ENCODE measurements at places on chromosomes 4 and X.

GRCh38 chr4:6343939-6344408, 74.3 kb downstream of the WFS1 start:
- DNase-seq = no peak

DNA sequence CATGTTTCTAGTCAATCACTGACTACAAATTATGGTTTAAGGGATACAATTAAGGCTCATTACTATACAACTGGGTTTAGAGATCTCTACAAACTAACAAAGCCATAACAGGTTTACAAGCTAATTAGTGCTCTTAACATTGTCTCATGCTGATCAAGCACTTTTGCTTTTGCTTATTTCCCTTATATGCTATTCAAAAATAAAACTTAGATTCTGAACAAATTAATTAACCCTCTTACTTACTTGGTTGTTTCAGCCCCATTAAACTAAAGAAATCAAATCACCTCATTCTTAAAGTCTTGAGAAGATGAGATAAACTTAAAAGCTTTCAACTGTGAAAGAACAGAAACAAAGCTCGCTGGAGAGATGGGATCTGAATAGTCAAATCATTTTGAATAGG, 2024.5 kb upstream of the ADGRL3 start:
- DNase-seq = no peak

DNA sequence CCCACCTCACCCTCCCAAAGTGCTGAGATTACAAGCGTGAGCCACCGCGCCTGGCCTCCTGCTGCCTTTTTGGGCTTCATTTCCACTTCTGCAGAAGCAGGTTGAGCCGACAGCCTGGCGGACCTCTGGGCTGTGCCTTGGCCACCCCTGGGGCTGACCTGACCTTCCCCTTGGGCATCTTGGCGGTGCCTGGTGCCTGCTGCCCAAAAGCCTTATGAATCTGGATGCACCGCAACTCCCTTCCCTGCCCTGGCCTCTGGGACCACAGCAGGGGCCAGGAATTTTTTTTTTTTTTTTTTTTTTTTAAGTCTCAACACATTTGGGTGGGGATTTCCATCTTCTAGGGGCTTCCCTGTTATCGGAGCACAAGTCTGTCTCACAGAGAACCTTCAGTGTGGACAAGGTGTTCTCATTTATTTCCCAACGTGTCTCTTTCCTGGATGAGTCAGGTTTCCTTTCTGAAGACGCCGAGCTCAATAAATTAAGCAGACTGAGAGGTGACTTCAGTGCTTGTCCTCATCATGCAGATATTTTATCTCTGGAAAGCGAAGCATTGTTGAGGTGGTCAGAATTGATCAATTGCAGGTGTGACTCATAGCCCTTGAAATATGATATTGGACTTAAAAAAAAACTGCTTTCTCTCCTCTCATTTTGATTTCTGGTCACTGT, 79.7 kb downstream of the SHROOM2 start:
- no peak for DNase-seq

DNA sequence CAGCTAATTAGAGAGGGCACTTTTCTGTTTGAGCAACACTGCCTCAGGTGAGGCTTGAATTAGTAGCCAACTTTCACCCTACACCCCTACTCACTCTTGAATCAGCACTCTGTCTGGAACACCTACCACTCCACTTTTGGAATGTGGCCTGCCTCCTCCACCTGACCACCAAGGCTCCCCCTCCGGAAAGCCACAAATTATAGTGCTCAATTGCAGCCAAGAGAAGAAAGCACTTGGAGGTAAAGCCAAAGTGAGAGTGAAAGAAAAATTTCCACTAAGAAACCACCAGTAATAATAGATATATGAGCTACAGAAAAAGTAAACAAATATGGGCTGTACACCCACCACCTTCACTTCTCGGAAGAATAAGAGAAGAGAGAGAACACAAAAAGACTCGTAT, 41.1 kb downstream of the PPP3CA start:
- no peak for DNase-seq

DNA sequence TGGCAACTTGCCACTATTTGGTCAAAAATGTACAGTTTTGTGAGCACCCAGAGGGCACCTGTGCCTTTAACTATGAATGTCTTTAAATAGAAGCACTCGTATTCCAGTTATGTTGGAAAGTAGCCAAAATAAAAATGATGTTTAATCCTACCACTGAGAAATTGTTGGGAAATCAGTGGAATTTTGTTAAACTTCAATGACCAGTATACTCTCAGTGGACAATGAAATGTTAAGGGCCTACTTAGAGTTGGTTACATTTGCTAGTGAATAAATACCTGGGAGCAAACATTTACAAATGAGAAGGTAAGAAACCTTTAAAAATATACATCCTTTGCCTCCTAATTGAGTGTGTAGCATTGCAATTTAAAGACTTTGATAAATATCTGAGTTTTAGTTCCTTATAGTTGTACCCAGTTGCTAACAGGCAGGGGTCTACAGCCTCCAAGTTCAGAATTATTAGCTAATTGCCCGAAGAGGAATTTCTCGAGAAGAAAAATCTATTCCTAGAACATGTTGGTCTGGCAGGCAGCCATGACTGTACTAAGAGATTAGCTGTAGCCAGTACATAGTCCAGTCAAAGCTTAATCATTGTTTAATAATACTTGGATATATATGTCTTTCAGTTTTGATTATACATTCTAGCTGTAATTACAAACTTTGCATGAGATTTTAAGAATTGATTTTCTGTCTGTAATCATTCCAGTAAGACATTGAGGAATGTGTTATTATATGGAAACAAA, 93.2 kb downstream of the IL1RAPL2 start:
- no peak for DNase-seq

- DNase-seq = no peak
These were observed 96.5 kb downstream of the SYTL5 start for GRCh38 chrX:38102875-38103274.

All from ecto neural progenitor cell (in vitro differentiated cells).